LoVo (cell line): ENCODE measurements at places on chromosomes 16 and 17.

- DNase-seq, result no peak
These were observed 923 bp downstream of the TLCD3B start for GRCh38 chr16:30030011-30030685.

- DNase-seq, result peak; percentile 29
These were observed 184.8 kb upstream of the CIBAR2 start for GRCh38 chr16:85296859-85297660.

GRCh38 chr16:69481901-69482341 lies 57.5 kb downstream of the CYB5B start:
- DNase-seq, result no peak

- DNase-seq, result no peak
These were observed 206.4 kb upstream of the N4BP1 start for GRCh38 chr16:48816393-48816792.

DNA sequence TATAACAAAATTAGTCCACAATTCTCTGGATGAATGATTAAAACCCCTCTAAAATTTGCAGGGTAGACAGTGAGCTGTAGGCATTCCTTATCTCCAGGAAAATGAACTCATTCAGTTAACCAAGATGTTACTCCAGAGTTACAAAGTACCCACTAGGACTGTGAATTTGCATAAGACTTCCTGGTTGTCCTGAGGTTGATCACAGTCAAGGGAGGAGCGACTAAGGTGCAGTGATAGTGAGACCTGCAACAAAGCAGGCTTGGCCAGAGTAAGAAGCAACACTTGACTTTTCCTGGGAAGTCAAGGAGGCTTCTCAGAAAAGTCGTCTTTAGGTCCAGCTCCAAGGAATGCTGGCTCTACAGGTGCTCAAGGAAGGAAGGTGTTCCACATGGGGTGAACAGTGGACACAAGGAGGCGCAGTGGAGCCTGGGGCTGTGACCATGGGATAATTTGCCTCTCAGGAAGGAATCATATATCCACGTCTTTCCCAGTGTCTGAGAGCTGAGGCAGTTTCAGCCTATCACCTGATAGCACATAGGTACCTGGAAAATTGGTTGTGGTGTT lies 821.1 kb upstream of the EEF2KMT start:
- DNase-seq, result no peak

DNA sequence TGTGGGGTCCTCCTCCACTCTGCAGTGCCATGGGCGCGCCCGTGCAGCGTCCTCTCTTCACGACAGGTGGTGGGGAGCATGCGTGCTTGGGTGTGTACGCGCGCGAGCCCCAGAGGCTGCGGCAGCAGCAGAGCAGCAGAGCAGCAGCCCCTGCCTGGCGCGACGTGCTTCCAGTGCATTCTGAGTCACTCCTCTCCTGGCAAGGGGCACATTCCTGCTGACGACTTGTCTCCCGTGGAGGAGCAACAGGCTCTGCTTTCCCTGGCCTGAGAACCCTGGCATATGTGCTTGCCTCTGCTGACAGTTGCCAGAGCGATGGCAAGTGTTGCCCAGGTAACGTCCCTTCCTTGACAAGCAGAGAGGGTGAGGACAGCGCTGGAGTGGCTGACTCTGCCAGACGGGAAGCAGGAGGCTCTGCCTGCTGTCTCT lies 133.8 kb upstream of the PLCG2 start:
- no peak for DNase-seq

DNA sequence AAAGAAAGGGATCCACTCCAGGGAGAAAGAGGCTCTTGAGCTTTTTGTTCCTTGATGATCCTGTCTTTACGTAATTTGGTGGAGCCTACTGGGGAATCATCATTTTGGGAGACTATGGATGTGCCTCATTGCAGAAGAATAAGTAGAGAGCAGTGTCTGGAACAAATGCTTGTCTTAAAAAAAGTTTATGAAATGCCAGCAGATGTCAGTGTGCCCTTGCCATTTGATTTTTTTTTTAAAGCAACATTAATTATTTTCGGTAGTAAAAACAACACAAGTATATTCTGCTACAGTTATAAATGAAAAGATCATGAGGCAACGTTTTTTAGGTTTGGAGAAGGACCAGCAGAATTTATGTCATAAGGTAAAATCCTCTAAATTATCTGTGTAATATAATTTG lies 934.8 kb upstream of the EEF2KMT start:
- no peak for DNase-seq

DNA sequence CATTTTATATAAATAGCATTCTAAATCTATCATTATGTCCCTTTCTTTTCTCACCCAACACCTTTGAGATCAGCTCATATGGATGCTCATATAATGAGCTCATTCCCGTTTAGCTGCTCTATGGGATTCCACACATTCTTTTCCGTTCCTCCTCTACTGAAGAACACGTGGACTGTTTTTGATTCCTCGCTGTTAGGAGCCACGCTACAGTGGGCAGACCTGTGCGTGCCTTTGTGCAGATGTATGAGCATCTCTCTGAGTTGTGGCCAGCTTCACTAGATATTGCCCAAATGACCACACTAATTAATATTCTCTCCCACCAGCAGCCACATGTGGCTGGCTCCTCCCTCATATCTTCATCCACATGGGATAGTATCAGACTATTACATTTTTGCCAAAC lies 6.0 kb upstream of the TNFRSF13B start:
- no peak for DNase-seq

DNA sequence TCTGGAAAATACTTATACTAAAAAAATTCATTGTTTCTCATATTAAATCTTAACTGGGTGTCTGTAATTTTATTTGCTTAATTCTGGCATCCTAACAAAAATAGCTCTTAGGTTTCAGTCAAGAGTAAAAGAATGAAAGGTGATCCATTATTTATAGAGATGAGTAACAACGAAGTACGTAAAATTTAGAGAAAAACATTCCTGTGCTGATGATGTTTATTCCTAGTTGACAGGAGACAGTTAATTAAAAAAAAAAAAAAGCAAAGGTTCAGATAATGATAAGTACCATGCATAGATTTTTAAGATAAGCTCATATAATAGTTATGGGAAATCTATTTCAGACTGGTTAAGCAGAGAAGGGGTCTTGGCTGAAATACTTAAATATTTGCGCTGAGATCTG lies 50.8 kb downstream of the ABCA9 start:
- no peak for DNase-seq

- peak; percentile 70 for DNase-seq
These were observed 708.0 kb upstream of the SOX9 start for GRCh38 chr17:71412803-71413202.

- DNase-seq, result no peak
These were observed 10.5 kb downstream of the XYLT2 start for GRCh38 chr17:50356418-50356817.

- DNase-seq, result no peak
These were observed 392.7 kb downstream of the CPPED1 start for GRCh38 chr16:12410837-12411490.

- no peak for DNase-seq
These were observed 5.6 kb downstream of the USH1G start for GRCh38 chr17:74917430-74917829.

GRCh38 chr16:72921620-72922019 lies 126.3 kb downstream of the ZFHX3 start:
- DNase-seq, result no peak

- no peak for DNase-seq
These were observed 526 bp downstream of the MOSMO start for GRCh38 chr16:22008215-22009059.

- no peak for DNase-seq
These were observed 258.1 kb downstream of the FTO start for GRCh38 chr16:53962041-53962440.
